ENCODE measurements at places on chromosomes 12 and 14. TPM values are rescaled to one million over a fixed set of nuclear protein-coding genes. Genes with fewer than 3 reads are reported as not detected.

Gene PRPH
- not detected for polyA plus RNA-seq

- H3K4me1 ChIP-seq = no peaks in the 10 kb centered on the region
- H3K4me3 ChIP-seq = no peak overlapping the region
- H3K36me3 ChIP-seq = no peaks in the 10 kb centered on the region
- no peaks in the 10 kb centered on the region for H3K27me3 ChIP-seq
- DNase-seq = no peak
These were observed 51.0 kb upstream of the CRADD start for GRCh38 chr12:93626160-93626559.

- no peaks in the 10 kb centered on the region for H3K36me3 ChIP-seq
- DNase-seq = no peak
- no peak overlapping the region for H3K4me3 ChIP-seq
- peaks cover 15% of the 10 kb centered on the region for H3K4me1 ChIP-seq
- no peak overlapping the region for H3K27ac ChIP-seq
These were observed 44.4 kb downstream of the CCDC60 start for GRCh38 chr12:119378903-119379302.

Gene FERMT2
- polyA plus RNA-seq = not detected

DNA sequence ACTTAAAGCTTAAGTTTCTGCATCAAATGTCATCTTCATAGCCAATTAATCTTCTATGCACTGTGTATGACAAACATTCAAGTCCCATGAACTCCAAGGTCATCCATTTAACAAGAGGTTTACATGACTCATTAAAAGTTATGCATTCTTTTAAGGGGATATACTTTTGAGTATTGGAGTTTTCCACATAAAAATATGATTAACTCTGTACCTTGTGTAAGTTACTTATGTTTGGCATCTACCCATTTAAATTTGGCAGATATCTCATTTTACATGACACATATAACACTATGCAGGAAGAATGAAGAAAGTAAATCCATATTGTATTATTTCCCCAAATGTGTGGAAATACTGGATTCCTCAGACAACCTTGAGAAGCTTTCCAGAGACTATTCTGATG, 240.2 kb downstream of the PAX9 start:
- no peak overlapping the region for H3K27ac ChIP-seq
- no peaks in the 10 kb centered on the region for H3K27me3 ChIP-seq
- no peak overlapping the region for H3K4me3 ChIP-seq
- no peaks in the 10 kb centered on the region for H3K4me1 ChIP-seq

All from CD14-positive monocyte (primary cell).